Hepatocyte (in vitro differentiated cells): ENCODE measurements at places on chromosomes 6 and 20.

DNA sequence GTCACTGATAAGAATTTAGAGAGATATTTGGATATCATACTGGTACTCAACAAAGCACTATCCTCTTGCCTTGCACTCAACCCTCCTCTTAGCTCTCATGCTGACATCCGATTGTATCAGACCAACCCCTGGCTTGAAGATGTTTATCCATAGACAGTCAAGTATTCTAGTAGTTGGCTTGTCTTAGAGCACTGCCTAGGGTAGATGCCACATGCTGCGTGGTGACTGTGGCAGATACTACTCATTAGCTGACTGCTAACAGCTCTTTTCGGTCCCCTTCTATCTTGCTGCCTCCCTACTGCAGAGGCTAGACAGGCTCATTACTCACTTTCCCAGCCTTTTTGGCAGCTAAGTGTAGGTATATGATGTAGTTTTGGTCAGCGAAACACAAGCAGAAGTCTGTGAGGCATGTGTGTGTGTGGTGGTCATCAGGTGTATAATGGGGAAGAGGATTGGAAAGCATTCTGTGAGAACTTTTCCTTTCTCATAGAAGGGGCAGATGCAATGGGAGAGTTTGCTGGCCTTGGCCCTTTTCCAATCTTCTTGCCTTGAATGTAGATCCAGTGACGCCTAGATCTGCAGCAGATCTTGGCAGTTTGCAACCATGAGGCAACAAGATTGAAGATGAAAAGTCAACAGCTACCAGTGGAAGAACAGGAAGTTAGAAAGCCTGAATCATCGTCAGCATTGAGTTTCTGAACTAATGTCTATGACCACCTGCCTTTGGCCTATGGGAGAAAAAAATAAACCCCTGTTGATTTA, 4.4 kb upstream of the IFNGR1 start:
- H3K4me3 ChIP-seq: no peak overlapping the region
- H3K27ac ChIP-seq: no peak overlapping the region
- DNase-seq: no peak
- H3K27me3 ChIP-seq: no peaks in the 10 kb centered on the region
- no peaks in the 10 kb centered on the region for H3K36me3 ChIP-seq

DNA sequence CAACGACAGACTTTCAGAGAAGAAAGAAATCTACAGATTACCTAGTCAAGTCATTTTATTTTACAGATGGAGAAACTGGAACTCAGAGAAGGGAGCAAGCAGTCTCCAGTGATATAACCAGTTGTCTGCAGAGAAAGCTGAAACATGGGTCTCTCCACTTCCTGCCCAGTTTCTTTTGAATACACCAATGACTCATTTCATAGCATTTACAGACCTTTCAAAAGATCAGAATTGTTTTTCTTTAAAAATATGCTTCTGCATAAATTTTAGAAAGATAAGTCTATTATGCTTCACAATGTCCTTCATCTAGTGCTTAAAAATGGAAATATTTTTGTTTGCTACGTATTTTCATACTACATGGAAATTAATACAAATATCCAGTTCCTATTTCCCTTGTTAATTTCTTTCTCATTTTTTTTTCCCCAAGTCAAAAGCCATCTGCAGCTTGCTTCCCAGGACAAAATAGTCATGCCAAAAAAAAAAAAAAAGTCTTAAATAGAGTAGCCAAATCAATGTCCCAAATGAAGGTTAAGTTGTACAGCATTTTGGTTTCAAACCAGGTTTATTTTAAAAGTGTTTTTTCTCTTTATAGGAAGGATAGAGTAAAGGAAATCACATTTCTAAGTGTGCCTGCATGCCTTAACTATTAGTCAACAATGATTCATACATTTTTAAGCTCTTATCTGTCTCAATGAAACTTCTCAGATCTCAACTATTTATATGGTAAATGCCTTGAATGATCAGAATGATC, 36.9 kb downstream of the ARHGAP18 start:
- H3K36me3 ChIP-seq: no peaks in the 10 kb centered on the region
- no peak overlapping the region for H3K4me3 ChIP-seq
- DNase-seq: no peak
- peak overlapping the region; percentile 70 for H3K27ac ChIP-seq

DNA sequence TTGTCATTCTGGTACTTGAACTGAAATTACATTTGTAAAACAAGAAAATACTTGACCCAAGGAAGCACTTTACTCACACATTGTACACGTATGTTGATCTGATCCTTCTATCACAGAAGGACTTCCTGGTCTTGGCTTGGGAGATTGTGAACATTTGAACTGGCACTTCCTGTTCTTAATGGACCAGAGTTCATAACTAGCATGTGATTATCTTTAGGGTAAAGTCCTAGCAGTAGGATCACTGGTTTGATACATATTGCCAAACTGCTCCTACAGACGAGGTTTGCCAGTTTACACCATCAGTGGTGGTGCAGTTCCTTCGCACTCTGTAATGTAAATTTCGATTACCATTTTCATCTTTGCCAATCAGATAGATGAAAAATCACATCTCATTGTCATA, 12.7 kb downstream of the HECA start:
- H3K27me3 ChIP-seq: no peaks in the 10 kb centered on the region
- DNase-seq: peak; percentile 44
- no peak overlapping the region for H3K4me3 ChIP-seq

- DNase-seq: no peak
- H3K27ac ChIP-seq: no peak overlapping the region
- H3K4me1 ChIP-seq: peaks cover 5% of the 10 kb centered on the region
- H3K27me3 ChIP-seq: no peaks in the 10 kb centered on the region
Observed at GRCh38 chr6:107991061-107991460, 33.1 kb upstream of the SEC63 start.

GRCh38 chr6:165858586-165858985, 195.5 kb upstream of the PDE10A start:
- DNase-seq: no peak
- no peak overlapping the region for H3K4me3 ChIP-seq
- H3K27me3 ChIP-seq: peaks cover 42% of the 10 kb centered on the region
- no peaks in the 10 kb centered on the region for H3K4me1 ChIP-seq
- no peaks in the 10 kb centered on the region for H3K36me3 ChIP-seq
- no peak overlapping the region for H3K27ac ChIP-seq

DNA sequence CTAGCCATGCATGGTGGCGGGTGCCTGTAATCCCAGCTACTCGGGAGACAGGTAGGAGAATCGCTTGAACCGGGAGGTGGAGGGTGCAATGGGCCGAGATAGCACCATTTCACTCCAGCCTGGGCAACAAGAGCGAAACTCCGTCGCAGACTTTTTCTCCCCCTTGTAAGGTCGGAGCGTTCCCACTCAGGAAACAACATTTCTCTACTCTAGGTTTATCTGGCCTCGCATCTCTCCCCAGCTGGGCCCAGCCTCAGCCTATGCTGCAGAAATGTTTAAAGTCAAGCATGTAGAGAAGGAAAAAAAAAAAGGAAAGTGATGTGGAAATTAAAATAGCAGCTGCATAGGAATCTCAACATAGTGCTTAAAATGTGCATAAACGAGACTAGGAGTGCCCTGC, 172.3 kb downstream of the TRIM27 start:
- no peaks in the 10 kb centered on the region for H3K4me1 ChIP-seq
- H3K4me3 ChIP-seq: no peak overlapping the region
- no peak for DNase-seq
- peaks cover 40% of the 10 kb centered on the region for H3K27me3 ChIP-seq

GRCh38 chr6:5764401-5764955, 242.2 kb downstream of the NRN1 start:
- no peaks in the 10 kb centered on the region for H3K4me1 ChIP-seq
- no peak overlapping the region for H3K27ac ChIP-seq
- no peaks in the 10 kb centered on the region for H3K36me3 ChIP-seq

GRCh38 chr6:160750276-160750689, 48.2 kb downstream of the PLG start:
- peak; percentile 39 for DNase-seq
- H3K27me3 ChIP-seq: peaks cover 6% of the 10 kb centered on the region
- no peak overlapping the region for H3K27ac ChIP-seq
- H3K4me1 ChIP-seq: no peaks in the 10 kb centered on the region
- H3K36me3 ChIP-seq: no peaks in the 10 kb centered on the region

GRCh38 chr20:8870652-8871051, 198.2 kb upstream of the PLCB4 start:
- no peak overlapping the region for H3K27ac ChIP-seq
- H3K4me1 ChIP-seq: no peaks in the 10 kb centered on the region
- no peaks in the 10 kb centered on the region for H3K36me3 ChIP-seq
- DNase-seq: no peak
- no peaks in the 10 kb centered on the region for H3K27me3 ChIP-seq

- H3K4me1 ChIP-seq: no peaks in the 10 kb centered on the region
- no peak overlapping the region for H3K4me3 ChIP-seq
- H3K27me3 ChIP-seq: no peaks in the 10 kb centered on the region
- DNase-seq: no peak
Observed at GRCh38 chr6:163459536-163459935, 45.0 kb downstream of the QKI start.

GRCh38 chr6:139979021-139979725, 604.7 kb upstream of the CITED2 start:
- DNase-seq: no peak
- no peaks in the 10 kb centered on the region for H3K36me3 ChIP-seq
- peaks cover 38% of the 10 kb centered on the region for H3K4me1 ChIP-seq
- H3K4me3 ChIP-seq: no peak overlapping the region

DNA sequence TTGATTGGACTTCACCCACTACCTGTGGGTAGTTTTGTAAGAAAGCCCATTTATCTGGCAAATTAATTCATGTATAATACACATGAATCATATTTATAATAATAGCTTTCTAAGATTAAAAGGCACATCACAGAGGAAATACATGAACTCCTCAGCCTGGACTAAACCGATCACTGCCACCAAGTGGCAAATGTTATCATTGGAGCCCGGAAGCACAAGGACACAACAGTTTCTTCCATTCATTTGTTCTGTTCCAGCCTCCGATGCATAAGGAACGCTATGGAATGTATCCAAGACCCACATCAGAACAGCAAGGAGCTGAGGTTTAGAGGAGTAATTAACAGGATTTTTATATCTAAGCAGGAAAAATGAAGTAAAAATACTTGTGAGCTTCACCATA, 13.9 kb upstream of the IPCEF1 start:
- no peak overlapping the region for H3K4me3 ChIP-seq
- peaks cover 7% of the 10 kb centered on the region for H3K4me1 ChIP-seq
- DNase-seq: peak; percentile 36
- H3K27ac ChIP-seq: no peak overlapping the region
- H3K27me3 ChIP-seq: no peaks in the 10 kb centered on the region
